AG09319 (cell line): ENCODE measurements at places on chromosomes 1 and 21.

GRCh38 chr1:28807046-28807445 is 4.9 kb upstream of the OPRD1 start:
- no peak for DNase-seq

GRCh38 chr1:3368711-3369445 is 85.6 kb upstream of the ARHGEF16 start:
- no peak for DNase-seq

GRCh38 chr1:82706741-82707140 is 906.0 kb downstream of the ADGRL2 start:
- DNase-seq: no peak

- DNase-seq: no peak
Observed at GRCh38 chr1:30418061-30418938, 305.1 kb downstream of the MATN1 start.
